ENCODE measurements at places on chromosomes 5 and 9.

DNA sequence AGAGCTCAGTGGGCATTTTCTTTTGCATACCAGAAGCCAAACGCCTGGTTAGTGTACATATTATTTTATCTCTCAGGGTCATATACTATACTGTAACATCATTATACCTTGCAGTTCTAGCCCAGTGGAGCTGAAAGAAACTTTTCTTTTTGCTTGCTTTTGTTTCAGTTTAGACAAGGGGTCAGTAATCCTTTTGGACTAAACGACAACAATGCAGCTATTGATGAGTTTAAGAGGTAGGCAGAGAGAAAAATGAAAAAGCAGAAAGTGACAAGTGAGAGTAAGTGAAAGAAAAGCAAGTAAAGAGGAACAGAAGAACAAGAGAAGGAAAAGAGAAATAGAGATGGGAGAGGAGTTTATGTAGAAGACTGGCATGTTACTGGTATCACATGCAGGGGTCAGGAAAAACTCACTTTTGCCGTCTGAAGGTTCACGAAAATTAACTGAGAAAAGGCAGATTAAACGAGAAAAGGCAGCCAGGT is 47.4 kb upstream of the TENT2 start:
- no peak for DNase-seq

- DNase-seq = no peak
Observed at GRCh38 chr5:135032999-135033861, 798 bp downstream of the PITX1 start.

GRCh38 chr9:111615928-111616327 is 15.2 kb upstream of the DNAJC25 start:
- DNase-seq = no peak

- DNase-seq = no peak
Observed at GRCh38 chr9:2641033-2641432, 19.4 kb downstream of the VLDLR start.

DNA sequence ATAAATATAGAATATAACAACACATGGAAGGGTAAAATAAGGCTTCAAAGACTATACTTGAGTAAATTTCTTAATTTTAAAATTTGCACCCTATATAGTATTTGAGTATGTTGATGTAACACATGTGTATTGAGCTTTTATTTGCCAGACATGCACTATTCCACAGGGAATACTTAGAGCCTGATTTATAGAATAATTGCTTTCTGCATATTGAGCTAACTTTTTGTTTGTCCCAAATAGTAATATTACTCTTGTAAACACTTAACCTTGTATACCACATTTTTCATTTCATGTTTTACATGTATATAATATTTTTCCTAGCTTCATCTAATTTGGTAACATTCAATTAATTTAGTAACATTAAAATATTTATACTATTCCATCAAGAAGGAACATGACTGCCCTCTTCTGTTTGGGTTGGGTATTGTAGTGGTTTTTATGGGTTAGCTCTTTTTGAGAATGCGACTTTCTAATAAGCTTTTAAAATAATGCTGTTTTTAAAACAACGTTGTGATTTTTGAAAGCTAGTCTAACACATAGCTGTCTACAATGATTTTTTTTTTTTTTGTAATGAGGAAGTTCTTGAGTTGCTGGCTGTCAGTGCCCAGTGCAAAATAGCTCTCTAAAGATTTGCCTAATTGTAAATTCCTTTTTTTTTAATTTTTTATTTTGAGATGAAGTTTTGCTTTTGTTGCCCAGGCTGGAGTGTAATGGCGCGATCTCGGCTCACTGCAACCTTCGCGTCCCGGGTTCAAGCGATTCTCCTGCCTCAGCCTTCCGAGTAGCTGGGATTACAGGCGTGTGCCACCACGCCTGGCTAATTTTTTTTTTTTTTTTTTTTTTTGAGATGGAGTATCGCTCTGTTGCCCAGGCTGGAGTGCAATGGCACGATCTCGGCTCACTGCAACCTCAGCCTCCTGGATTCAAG is 4.8 kb downstream of the SUB1 start:
- DNase-seq = no peak

GRCh38 chr9:35426627-35427026 is 63.3 kb upstream of the RUSC2 start:
- DNase-seq = no peak

Data from activated CD8-positive, alpha-beta memory T cell treated with anti-CD3 and anti-CD28 coated beads, Interleukin-2, amount 50 U/mL, for 4 hours (primary cell).